H9 (cell line): ENCODE measurements at places on chromosomes 1 and 21. TPM values are rescaled to one million over a fixed set of nuclear protein-coding genes. Genes with fewer than 3 reads are reported as not detected.

The PGLYRP3 gene
- not detected in 2 replicates for total RNA-seq

DNA sequence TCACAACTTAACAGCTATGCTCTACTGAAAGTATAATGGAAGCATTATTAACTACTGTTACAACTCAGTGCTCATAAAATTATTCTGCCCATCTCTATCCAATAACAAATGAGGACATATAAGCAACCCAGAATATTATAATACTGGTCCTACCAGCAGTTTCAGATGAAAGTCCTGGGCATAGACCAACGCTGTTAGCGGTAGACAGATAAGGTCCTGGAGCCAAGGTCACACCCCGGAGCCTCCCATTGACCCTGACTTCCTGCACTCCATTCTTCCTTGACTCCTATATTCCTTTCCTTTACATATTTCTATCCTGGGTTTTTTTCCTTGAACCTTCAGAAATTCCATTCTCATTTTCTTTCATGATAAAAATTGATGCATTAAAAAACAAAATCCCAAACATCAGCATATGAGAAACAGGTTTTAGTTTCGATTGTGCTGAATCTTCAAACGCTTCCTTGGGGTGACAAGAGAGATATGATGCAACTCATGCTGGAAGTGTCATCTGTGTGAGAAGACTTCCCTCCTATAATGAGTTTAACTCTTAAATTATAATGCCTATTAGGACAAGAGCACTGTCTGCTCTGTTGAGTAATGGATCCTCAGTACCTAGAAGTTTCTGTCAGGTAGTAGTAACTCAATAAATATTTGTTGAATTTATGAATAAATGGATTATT, 831.1 kb downstream of the LRRIQ3 start:
- DNase-seq, result no peak
- H3K36me3 ChIP-seq, result no peaks in the 10 kb centered on the region
- no peaks in the 10 kb centered on the region for H3K4me1 ChIP-seq
- H3K4me3 ChIP-seq, result no peak overlapping the region

DNA sequence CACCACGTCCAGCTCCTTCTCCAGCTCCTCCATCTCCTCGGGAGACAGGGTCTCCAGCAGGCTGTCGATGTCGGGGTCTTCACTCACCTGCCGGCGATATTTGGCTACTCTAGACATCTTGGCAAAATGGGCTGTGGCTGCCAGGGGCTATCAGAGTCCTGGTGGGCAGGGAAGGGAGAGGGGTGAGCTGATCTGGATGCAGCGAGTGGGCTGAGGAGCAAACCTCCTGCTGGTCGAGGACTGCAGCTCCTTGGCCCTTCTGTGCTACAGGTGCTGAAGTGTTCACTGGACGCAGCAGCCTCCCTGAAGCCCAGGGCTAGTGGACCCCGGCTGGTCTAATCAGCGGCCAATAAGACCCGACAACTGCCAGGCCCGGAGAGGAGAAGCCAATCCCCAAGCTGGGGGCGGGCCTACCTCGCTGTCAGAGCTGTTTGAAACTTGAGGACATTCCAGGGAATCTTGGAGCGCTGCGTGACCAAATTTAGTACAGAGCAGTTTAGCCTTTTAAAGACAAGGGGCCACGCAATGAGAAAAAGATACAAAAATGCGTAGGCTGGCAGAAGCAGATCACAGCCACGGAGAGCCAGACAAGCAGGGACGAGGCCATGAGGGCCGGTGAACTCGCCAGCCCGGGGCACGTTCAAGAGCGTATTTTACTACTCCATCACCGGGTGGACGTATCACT, at the start of gene LMOD1:
TSS of gene LMOD1 (minus strand) at position 325 of the 685 bp plus-strand sequence. CDS start at position 117, 208 bp downstream.
- H3K4me1 ChIP-seq, result peaks cover 5% of the 10 kb centered on the region; the same call in 1 of the 2 replicates
- peak within 1 kb of the TSS; percentile 68 for H3K4me3 ChIP-seq
- peak; percentile 95 for DNase-seq

DNA sequence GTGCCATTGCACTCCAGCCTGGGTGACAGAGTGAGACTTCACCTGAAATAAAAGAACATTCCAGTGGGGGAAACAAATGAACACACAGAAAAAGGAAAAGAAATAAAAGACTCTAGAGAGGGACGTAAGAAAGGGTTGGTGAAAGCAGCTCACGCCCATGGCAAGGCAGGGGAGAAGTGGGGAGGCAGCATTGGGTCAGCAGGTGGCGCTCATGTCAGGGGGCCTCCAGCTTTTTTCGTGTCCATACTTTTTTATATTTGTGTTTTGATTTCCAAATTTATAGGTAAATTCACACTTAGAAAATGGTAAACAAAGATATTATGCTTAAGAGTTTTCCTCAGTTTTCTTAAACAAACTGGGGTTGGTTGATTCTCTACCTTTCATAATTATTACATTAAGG, 45.5 kb downstream of the VPS13D start:
- H3K36me3 ChIP-seq, result peaks cover 17% of the 10 kb centered on the region; the same call in 2 of the 3 replicates
- no peak overlapping the region for H3K27ac ChIP-seq
- H3K27me3 ChIP-seq, result no peaks in the 10 kb centered on the region
- peak; percentile 56 for DNase-seq

- H3K27ac ChIP-seq, result no peak overlapping the region
- H3K4me1 ChIP-seq, result no peaks in the 10 kb centered on the region
- H3K27me3 ChIP-seq, result no peaks in the 10 kb centered on the region
- no peak for DNase-seq
Measured at GRCh38 chr1:233261695-233262094, 33.8 kb downstream of the PCNX2 start.

DNA sequence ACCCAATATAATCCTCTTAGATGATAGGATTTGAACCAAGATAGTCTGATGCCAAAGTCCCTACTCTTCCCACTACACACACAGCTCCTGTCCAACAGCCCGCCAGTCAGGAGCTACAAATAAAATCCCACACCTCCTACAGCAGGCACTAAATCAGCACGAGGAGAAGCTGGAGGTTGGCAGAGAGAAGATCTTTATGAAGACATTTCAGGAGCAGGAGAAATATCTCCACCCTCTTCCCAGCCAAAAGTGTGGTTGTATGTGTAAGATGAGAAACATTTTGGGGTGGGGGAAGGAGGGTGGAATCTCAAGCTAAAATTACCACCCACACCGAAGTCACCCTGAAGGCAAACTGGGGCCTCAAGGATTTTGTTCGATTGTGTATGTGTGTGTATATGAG, 54.5 kb downstream of the PLXNA2 start:
- no peak overlapping the region for H3K27ac ChIP-seq
- DNase-seq, result no peak
- H3K27me3 ChIP-seq, result no peaks in the 10 kb centered on the region
- H3K4me1 ChIP-seq, result no peaks in the 10 kb centered on the region
- H3K36me3 ChIP-seq, result no peaks in the 10 kb centered on the region

- H3K27ac ChIP-seq, result no peak overlapping the region
- no peaks in the 10 kb centered on the region; the same call in 1 of the 2 replicates for H3K4me1 ChIP-seq
- DNase-seq, result no peak
- peaks cover 2% of the 10 kb centered on the region; the same call in 1 of the 3 replicates for H3K36me3 ChIP-seq
Measured at GRCh38 chr1:147516157-147516917, 25.0 kb upstream of the BCL9 start.

The KRTAP11-1 gene
- total RNA-seq, result not detected in 2 replicates

DNA sequence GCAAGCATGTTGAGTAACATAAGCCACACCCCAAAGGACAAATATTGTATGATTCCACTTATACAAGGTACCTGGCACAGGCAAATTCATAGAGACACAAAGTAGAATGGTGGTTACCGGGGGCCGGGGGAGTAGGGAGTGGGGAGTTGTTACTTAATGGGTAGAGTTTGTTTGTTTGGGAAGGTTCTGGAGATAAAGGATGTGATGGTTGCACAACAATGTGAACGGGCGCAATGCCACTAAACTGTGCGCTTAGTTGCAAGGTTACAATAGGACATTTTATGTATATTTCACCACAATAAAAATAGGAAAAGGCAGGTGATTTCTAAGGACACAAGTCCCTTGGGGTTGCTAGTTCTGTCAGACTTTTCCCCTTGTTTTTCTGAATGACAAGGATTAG, 516.6 kb downstream of the KIF26B start:
- no peaks in the 10 kb centered on the region for H3K36me3 ChIP-seq
- no peak overlapping the region for H3K27ac ChIP-seq
- no peak overlapping the region for H3K4me3 ChIP-seq
- DNase-seq, result no peak
- no peaks in the 10 kb centered on the region for H3K4me1 ChIP-seq

The PRAMEF7 gene
- total RNA-seq, result not detected in 2 replicates

DNA sequence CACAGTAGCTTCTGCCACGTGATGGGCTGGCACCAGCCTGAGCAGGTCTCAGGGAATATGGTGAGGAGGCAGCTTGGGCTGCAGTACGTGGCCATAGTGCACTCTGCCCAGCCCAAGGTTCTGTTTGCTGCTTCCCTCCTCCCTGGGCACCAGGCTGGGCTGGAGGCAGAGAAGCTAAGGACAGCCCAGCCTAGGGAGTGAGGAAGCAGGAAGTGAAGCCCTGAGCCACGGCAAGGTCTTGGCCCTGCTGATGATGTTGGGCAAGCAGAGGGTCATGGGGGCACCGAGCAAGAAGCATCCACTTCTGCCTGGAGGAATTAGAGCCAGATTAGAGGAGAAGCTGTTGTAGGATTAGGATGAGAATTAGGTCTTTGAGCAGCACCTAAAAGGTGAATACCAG, 326.7 kb upstream of the VAMP3 start:
- no peaks in the 10 kb centered on the region for H3K4me1 ChIP-seq
- no peaks in the 10 kb centered on the region for H3K27me3 ChIP-seq
- no peaks in the 10 kb centered on the region for H3K36me3 ChIP-seq
- no peak for DNase-seq

GRCh38 chr1:32876341-32877210, 5.9 kb upstream of the FNDC5 start:
- no peaks in the 10 kb centered on the region for H3K36me3 ChIP-seq
- H3K4me1 ChIP-seq, result peaks cover 3% of the 10 kb centered on the region; the same call in 1 of the 2 replicates
- H3K4me3 ChIP-seq, result no peak overlapping the region
- no peak overlapping the region for H3K27ac ChIP-seq
